ENCODE measurements at places on chromosomes 3 and 15. TPM values are rescaled to one million over a fixed set of nuclear protein-coding genes. Genes with fewer than 3 reads are reported as not detected.

DNA sequence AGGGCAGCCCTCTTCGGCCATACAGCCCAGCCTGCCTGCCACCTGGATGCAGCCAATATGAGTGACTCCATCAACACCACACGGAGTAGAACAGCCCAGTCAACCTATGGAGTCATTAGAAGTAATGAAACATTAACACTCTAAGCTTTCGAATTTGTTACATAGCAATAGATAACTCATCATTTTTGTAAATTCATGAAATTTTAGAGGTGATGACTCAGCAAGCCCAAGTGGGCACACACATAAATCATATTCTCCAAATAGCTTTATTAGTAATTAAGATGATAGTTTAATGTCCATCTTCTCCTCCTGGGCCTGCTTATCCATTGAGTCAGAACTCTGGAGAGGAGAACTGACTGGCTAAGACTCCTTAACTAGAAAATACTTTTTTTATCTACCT, 335.0 kb upstream of the KCNH8 start:
- no peaks in the 10 kb centered on the region for H3K36me3 ChIP-seq
- no peak overlapping the region for H3K4me3 ChIP-seq
- DNase-seq, result no peak
- H3K27ac ChIP-seq, result no peak overlapping the region

DNA sequence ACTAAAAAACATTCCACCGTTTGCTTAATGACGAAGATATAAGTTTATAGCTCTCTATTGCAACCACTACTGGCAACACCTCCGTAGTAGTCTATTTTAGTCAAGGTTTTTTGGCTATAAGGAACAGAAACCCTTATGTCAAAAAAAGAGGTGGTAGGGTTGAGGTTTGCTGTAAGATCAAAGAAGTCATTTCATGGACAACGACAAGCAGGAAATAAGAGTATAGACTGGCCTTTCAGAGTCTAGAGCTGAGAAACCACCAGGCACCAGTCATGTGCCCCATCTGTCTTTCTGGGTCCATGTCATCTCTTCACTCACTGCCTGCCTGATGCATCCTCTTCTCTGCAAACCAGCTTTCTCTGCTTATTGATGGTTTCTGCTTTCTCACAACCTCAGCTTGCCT, 42.7 kb downstream of the THBS1 start:
- H3K4me1 ChIP-seq, result peaks cover 21% of the 10 kb centered on the region
- no peak overlapping the region for H3K27ac ChIP-seq
- no peaks in the 10 kb centered on the region for H3K27me3 ChIP-seq
- DNase-seq, result no peak

DNA sequence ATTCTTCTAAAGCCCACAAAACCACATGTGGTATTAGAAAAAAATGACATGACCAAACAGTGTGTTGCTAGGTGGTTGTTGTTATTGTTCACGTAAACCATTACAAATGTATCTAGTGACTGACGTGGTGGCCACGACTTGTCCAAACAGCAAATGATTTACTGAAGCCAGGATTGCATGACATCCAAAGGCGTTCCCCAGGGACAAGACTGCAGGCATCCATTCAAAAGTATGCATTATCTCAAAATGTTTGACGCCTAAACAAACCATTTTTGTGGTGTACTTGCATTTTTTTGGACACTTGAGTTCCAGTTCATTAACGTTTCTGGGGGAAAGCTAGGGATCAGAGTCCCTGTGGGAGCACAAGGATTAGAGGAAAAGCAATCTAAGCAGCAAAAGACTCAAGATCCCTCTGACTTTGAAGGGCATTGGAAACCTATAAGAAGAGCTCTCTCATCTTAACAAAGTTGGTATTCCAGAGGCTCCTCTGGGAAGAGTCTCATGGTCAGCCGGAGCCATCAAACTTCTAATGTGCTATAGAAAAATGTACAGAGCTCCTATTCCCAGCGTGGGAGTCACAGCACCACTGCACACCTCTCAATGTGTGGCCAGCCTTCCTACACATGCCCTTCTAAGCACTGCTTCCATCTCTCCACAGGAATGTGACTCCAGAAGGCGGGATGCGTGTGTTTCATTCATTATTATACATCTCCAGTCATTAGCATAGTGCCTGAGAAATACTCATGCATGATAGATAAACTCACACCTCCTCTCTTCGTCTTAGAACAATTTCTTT, 62.9 kb downstream of the FBN1 start:
- H3K4me3 ChIP-seq, result no peak overlapping the region
- H3K4me1 ChIP-seq, result peaks cover 6% of the 10 kb centered on the region
- no peaks in the 10 kb centered on the region for H3K27me3 ChIP-seq

DNA sequence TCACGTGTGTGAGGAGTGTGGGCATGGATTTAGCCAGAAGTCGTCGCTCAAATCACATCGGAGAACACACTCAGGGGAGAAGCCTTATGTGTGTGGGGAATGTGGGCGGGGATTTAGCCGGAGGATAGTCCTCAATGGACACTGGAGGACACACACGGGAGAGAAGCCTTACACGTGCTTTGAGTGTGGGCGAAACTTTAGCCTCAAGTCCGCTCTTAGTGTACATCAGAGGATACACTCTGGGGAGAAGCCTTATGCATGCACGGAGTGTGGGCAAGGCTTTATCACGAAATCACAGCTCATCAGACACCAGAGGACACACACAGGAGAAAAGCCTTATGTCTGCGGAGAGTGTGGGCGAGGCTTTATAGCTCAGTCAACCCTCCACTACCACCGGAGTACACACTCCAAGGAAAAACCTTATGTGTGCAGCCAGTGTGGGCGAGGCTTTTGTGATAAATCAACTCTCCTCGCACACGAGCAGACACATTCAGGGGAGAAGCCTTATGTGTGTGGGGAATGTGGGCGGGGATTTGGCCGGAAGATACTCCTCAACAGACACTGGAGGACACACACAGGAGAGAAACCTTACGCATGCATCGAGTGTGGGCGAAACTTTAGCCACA, 28.1 kb downstream of the ZNF589 start:
- no peak for DNase-seq
- H3K4me1 ChIP-seq, result no peaks in the 10 kb centered on the region
- no peak overlapping the region for H3K4me3 ChIP-seq
- H3K27me3 ChIP-seq, result no peaks in the 10 kb centered on the region
- no peak overlapping the region for H3K27ac ChIP-seq
- H3K36me3 ChIP-seq, result peaks cover 17% of the 10 kb centered on the region

DNA sequence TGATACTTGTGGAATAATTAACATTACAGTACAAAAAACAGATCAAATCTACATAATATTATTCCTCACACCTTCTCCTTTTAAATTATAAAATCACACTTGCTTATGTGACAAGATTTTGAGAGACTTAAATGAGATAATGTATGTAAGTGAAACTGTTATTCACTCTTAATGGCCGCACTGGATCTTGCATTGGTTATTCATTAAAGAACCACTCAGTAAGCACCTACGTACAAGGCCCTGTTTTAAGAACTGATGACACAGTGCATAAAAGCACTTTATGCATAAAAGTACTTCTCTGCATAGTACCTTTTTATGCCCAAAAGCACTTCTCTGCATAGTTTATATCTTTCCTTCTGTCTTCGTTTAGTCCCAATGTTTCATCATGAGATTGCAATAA, 172.1 kb downstream of the GOLGA6L6 start:
- no peak overlapping the region for H3K4me3 ChIP-seq
- DNase-seq, result no peak
- H3K27ac ChIP-seq, result no peak overlapping the region
- no peaks in the 10 kb centered on the region for H3K27me3 ChIP-seq
- no peaks in the 10 kb centered on the region for H3K4me1 ChIP-seq

- H3K4me3 ChIP-seq, result no peak overlapping the region
- DNase-seq, result no peak
- no peak overlapping the region for H3K27ac ChIP-seq
- no peaks in the 10 kb centered on the region for H3K4me1 ChIP-seq
Observed at GRCh38 chr3:65142456-65142855, 454.7 kb upstream of the ADAMTS9 start.

TICRR gene
- 3.0 TPM for total RNA-seq

GRCh38 chr15:90497376-90497775, 32.3 kb upstream of the CRTC3 start:
- no peak overlapping the region for H3K27ac ChIP-seq
- H3K27me3 ChIP-seq, result no peaks in the 10 kb centered on the region
- peaks cover 45% of the 10 kb centered on the region for H3K36me3 ChIP-seq
- no peak for DNase-seq

GRCh38 chr3:37149257-37149656, 25.1 kb downstream of the LRRFIP2 start:
- no peak overlapping the region for H3K27ac ChIP-seq
- H3K27me3 ChIP-seq, result no peaks in the 10 kb centered on the region
- no peak for DNase-seq
- H3K4me1 ChIP-seq, result no peaks in the 10 kb centered on the region
- H3K36me3 ChIP-seq, result peaks cover 12% of the 10 kb centered on the region

DNA sequence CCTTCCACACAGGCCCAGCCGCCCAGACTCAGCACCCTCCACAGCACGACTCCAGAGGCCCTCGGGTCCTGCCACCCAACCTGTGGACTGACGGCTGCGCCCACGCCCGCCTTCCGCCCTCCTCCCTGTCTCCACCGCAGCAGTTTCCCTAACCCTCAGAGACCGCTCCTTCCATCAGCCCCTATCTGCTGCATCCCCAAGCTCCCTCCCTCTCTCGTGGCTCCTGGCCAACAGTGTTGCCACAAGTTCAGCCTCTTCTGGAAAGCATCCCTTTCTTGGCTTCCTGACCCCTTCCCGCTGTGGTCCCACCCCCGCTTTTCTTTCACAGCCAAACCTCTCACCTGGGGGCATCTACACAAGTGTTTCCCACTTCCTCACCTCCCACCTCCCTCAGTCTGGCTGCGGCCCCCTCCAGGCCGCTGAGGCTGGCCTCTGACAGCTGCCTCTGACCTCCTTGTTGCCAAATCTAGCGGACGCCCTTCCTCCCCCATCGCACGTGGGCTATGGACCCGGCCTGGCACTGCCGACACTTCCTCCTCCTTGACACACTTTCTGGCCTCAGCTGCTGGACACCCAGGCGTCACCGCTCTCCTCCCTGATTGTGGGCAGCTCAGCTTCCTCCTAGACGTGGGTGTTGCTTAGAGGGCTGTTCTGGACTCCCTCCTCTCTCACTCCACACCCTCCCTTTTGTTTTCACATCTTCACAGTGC, 168.8 kb upstream of the TLE3 start:
- H3K4me1 ChIP-seq, result peaks cover 5% of the 10 kb centered on the region
- no peak for DNase-seq
- H3K27ac ChIP-seq, result no peak overlapping the region

DNA sequence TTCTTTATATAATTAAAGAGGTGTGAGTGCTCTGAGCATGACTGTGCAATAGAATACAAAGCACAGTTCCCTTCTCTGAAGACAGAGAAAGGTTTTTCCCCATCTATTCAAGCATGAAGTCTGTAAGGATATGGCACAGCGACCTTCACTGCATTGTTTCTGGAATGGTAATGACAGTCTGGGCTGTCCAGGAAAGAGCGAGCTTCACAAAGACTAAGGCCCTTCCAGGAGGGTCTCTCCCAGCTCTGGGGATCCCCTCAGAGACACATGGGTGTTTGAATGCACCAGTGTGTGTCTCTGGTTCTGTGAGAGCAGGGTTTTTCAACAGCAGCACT, 179.9 kb upstream of the NR2E3 start:
- H3K27me3 ChIP-seq, result no peaks in the 10 kb centered on the region
- no peak for DNase-seq
- H3K36me3 ChIP-seq, result no peaks in the 10 kb centered on the region
- no peak overlapping the region for H3K4me3 ChIP-seq
- H3K4me1 ChIP-seq, result peaks cover 6% of the 10 kb centered on the region

TTLL13 gene
- not detected for total RNA-seq

DNA sequence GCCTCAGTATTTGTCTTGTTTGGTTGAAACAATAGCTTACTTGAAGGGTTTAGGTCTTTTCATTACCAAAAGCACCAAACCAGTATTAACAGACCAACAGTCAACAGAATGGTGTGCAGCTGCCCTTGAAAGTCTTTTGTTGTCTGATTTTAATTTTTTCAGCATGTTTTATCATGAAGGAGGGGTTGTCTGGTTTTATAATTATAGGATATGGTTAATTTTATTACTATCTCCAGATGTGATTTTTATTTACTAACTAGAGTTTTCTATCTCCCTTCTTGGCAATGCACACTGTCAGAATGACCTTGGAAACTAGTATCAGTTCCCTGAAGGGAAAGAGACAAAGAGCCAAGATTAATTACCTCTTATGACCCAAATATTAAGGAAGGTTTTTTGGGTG, 9.2 kb upstream of the CD200R1L start:
- H3K27me3 ChIP-seq, result no peaks in the 10 kb centered on the region
- H3K4me1 ChIP-seq, result no peaks in the 10 kb centered on the region
- H3K4me3 ChIP-seq, result no peak overlapping the region
- H3K27ac ChIP-seq, result no peak overlapping the region

DNA sequence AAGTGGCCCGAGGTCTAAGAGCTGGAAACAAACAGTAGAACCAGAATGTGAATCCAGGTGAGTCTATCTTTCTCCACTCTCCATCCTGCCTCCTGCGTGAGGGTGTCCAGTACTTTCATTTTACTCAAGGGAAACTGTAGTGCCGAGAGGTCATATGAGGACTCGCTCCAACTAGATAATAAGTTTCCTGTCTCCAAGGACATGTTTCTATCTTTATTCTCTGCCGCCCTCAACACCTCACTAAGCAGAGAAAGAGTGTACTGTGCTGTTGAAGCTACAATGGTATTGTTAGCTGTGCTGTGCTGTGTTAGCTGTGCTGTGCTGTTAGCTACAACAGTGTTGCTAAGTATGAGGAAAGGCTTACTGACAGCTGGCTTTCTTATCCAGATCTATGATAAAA, 137.9 kb upstream of the COL8A1 start:
- H3K27ac ChIP-seq, result no peak overlapping the region
- DNase-seq, result no peak
- H3K4me1 ChIP-seq, result peaks cover 9% of the 10 kb centered on the region
- H3K4me3 ChIP-seq, result no peak overlapping the region
- no peaks in the 10 kb centered on the region for H3K27me3 ChIP-seq

DNA sequence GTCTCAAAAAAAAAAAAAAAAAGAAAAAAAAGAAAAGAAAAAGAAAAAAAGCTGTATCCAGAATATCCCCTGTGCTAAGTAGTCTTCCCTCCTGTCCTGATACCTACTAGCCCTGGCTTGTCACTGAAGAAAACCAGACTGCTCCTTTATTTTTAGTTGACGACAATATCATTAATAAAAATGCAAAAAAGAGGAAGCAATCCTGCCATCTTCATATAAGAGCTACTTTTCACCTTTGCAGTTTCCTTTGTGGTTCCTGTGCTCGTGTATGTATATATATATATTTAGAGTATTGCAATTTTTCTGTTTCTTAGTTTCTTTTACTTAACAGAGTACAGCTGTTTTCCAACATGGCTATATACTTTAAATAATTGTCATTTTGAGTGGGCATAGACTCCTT, 13.6 kb downstream of the C3orf20 start:
- DNase-seq, result no peak
- no peak overlapping the region for H3K4me3 ChIP-seq
- H3K27ac ChIP-seq, result no peak overlapping the region
- H3K27me3 ChIP-seq, result peaks cover 9% of the 10 kb centered on the region
- no peaks in the 10 kb centered on the region for H3K36me3 ChIP-seq
- H3K4me1 ChIP-seq, result no peaks in the 10 kb centered on the region

DNA sequence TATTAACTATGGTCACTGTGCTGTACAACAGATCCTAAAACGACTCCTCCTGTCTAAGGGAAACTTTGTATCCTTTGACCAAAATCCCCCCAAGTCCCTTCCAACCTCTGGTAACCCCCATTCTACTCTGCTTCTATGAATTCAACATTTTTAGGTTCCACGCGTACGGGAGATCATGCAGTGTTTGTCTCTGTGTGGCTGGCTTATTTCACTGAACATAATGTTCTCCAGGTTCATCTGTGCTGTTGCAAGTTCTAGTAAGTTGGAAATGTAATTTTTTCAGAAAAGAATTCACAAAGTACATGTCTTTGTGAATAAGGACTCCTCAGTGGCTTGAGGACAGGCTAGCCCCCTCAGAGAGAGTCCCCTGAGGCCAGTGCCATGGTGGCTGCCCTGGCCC, 66.1 kb downstream of the ATP10A start:
- peaks cover 10% of the 10 kb centered on the region for H3K4me1 ChIP-seq
- no peak for DNase-seq
- no peak overlapping the region for H3K27ac ChIP-seq
- no peaks in the 10 kb centered on the region for H3K36me3 ChIP-seq

Measured in IMR-90 (cell line).